ENCODE measurements at places on chromosomes 5 and 9.

DNA sequence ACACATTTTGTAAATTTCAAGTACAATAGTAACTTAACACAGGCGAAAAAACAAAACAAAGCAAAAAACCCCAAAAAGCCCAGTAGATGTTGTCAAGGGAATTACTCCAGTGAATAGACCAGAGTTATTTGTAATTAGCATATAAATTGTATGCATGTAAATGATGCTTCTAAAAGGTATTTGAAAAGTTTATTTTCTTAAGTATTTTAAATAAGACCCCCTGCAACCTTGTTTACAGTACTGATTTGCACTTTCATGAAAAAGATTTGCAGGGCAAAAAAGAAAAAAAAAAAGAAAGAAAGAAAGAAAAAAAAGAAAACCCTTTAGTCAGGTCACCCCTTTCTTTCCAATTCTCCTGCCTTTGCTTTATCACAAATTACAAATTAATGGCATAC, 372.3 kb upstream of the IRX2 start:
- DNase-seq = peak; percentile 64

DNA sequence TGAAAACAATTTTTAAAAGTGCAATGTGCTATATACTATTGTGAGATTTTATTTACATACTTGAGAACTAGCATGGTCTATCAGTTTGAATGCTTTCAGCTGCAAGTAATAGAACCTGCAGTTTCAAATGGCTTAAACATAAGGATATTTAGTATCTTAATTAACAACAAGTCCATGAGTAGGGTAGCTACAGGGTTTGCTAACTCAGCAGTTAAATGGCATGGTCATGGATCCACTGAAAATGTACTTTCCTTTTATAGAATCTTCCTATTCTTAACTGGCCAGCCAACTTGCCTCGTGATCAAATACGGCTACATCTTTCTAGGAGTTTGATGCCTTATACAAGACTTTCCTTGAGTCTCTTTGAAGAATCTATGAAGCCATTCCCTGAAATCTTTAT, 452.8 kb upstream of the SEMA6A start:
- DNase-seq = no peak

DNA sequence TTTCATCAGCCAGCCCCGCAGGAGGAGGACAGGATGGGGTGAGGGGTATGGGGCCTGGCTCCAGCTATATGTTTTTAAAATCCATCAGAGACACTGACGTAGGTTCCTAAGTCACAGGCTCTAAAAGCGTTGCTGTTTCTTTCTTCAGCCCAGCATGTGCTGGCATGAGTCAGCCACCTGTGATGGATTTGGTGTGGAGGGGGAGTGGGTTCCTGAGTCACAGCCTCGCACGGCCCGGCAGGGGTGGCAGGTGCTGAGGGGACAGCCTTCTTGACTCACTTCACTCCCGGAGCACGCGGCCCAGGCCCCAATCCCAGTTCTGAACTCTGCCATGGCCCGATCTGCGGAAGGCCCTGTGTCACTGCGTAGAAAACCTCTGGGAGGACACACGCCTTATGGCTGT, 38.8 kb upstream of the RPL26L1 start:
- DNase-seq = no peak

DNA sequence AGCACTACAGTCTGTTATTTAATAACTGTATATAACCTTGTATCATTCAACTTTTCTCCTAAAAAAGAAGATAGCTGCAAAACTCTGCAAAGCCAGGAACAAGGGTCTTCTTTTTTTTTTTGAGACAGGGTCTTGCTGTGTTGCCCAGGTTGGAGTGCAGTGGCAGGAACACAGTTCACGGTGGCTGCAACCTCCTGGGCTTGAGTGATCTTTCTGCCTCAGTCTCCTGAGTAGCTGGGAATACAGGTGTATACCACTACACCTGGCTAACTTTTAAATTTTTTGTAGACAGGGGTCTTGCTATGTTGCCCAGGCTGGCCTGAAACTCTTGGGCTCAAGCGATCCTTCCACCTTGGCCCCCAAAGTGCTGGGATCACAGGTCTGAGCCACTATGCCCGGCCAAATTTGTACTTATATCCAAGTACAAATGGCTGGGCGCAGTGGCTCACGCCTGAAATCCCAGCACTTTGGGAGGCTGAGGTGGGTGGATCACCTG, 19.2 kb downstream of the RIOK2 start:
- no peak for DNase-seq

GRCh38 chr5:154491941-154492340, 13.9 kb upstream of the HAND1 start:
- DNase-seq = peak; percentile 3

DNA sequence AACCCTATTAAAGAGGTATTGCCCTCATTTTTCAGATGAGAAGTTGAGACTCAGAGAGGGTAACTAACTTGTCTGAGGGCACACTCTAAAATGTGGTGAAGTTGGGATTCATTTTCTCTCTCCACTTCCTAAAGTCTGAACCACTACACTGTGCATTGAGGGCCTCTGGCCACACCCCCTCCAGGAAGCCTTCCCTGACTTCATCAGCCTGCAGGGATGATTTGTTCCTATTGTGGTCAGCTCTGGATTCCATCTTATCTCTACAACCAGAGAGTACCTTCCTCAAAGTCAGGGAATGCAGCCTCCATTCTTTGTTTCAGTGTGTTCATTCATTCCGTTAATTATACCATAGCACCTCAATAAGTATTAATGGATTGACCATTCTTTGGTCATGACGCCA, 356.0 kb upstream of the PANK3 start:
- DNase-seq = no peak

DNA sequence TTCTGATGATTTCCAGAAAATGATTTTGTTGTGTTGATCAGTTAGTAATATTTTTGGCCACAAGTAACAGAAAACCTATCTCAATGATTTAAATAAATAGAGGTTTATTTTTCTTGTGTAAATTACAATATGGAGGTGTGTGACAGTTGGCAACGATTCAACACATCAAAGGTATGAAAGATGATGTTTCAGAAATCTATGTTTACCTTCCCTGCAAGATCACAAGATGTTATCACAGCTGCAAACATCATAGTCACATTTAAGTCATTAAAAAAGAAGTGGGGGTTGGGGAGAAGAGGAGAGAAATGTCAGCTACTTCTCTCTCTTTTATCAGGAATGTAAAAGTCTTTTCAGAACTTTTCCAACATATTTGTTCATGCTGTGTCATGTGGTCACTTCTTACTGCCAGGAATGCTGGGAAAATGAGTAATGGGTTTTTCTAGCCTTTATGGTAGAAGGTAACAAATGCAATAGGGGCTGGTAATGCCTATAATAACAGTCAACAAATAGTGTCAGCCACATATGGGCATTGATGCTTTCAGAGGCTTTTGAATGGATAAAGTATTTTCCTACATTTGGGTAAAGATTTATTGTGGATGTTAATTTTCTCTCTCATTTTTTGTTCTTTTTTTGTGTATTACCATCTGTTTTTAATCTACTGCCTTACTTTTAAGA, 742.7 kb downstream of the TLE1 start:
- no peak for DNase-seq

- no peak for DNase-seq
Observed at GRCh38 chr9:83034587-83034986, 28.4 kb downstream of the RASEF start.

GRCh38 chr5:55154873-55155272, 5.1 kb upstream of the GPX8 start:
- DNase-seq = no peak

DNA sequence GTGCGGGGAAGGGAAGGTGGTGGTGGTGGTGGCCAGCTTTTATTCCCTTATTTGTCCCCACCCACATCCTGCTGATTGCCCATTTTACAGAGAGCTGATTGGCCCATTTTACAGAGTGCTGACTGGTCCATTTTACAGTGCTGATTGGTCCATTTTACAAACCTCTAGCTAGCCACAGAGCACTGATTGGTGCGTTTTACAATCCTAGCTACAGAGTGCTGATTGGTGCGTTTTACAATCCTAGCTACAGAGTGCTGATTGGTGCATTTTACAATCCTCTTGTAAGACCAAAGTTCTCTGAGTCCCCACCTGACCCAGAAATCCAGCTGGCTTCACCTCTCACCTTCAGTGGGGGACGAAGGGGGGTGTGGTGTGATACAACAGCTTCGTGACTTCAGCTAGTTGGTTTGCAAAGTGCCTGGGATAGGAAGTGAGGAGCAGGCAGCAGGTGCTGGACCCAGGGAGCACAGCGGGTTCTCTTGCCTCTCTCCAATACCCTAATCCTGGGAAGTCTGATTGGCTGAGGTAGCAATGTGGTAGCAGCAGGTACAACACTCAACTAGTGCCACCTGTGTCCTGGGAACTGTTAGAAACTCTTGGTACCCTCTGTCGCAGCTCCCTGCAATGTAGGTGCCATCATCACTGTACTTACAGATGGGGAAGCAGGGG, 92.1 kb downstream of the BARX1 start:
- DNase-seq = no peak

DNA sequence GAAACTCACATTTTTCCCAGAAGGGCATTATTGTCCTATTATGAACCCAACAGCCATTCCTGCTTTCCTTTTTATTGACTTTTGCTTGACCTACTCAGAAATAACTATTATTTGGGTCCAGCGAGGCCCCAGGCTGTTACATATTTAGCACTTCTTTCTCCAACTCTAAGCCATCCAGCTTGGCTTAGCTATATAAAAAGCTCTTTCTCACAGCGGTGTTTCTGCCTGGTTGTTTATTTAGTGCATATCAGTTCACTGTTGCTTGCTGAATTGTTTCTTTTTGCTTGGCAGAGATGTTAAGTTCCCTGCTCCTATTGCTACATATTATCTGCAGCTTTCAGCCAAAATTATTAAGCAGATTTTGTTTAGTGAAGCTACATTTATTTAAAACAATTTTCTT, 1156.8 kb upstream of the SEMA6A start:
- no peak for DNase-seq

DNA sequence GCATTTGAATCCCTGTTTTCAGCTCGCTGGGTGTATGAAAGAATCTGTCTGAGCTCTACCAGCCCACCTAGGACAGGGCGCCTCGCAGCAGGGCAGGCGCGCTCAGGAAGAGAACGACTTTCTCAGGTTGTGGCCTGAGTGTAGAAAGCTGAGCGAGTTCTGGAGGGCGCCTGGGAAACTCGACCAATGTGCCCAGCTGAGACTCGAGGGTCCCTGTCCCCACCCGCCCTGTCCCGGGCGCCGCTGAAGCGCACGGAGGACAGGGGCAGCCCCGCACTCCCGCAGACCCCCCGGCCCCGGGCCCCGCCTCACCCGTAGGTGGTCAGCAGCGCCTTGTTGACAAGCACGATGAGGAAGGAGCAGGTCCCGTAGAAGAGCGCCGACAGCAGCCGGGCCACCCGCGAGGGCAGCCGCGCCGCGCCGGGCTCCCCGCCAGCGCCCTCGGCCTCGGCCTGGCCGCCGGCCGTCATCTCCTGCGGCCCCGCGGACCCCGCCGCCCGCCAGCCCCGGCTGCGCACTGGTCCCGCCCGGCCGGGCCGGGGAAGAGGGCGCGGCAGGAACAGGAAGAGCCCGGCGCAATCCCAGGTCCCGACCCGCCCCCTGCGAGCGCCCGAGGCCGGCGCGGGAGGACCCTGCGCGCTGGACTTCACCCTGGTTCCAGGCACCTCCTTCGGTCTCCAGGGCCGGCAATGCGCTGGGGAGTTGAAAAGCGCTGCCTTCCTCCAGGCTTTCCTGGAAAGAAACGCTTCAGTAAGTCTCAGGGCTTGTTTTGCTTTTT, at the start of gene SLC35D2:
Gene SLC35D2, minus strand, starts transcription at position 547 of the 778 bp plus-strand sequence. Its CDS starts 77 bp downstream, at position 470.
- DNase-seq = peak; percentile 93

DNA sequence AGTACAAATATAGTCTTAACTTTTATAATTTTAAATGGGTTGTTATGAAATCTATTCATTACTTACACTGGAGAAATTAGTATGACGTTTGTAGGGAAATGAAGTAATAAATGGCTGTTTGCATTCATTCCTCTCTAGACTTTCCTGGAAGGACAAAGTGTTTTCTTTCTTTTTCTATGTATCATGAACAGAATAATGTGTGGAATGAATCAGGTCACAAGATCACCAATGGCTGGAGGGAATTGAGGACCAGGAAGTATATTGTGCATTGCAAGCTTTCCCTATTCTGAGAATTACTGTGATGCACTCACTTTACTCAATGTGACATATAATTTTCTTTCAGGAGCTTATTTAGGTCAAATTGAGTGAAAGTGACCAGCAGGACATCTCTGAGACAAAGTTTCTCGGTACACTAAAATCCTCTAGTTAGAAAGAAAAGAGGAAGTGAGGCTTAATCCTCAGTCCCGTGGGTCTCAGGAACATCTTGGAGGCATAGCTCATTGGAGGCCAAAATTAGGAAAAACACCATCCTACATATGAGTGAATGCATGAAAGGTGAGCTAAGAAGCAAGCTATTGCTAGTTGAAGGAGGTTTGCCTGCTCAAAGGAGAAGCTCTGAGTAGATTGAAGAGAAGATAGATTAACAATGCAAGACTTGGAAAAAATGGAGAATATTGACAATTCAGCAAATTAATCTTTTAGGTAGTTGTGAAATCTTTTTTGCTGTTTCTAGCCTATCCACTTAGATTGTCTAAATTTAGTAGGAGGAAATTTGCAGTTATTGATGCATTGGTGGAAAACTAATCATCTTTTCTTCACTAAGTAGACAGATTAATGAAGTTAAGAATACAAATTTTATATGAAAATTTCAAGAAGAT, 28.0 kb downstream of the ERAP2 start:
- no peak for DNase-seq

DNA sequence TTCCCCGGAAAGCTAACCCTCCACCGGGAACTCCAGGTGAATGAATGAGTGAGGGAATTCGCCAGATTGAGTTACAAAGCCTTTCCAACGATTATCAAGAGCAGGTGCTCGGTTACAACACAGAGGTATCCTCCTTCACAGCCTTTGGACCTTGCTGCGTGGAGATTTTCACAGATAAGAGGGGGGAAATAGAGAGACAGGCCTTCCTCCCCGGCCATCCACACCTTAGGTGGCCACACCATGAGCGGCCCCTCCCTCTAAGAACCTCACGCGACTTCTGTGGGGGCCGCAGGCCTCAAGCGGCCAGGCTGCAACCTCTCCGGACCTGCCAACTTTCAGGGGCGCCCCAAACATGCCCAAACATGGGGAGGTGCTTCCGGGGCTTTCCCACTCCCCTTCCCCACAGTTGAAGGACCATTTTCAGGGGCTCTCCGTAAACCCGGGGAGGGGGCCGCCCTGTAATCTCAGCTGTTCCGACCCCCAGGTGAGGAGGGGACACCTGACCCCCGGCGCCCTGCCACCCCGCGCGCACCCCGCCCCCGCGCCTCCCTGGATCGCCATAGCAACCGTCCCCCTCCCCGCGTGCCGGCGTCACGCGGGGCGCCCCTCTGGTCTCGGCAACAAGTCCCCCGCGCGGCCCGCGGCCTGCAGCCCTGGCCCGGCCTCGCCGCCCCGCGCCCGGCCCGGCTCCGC, 603 bp downstream of the DENND1A start:
- DNase-seq = peak; percentile 73

GRCh38 chr5:59007460-59008063, 424.7 kb downstream of the RAB3C start:
- peak; percentile 4 for DNase-seq

DNA sequence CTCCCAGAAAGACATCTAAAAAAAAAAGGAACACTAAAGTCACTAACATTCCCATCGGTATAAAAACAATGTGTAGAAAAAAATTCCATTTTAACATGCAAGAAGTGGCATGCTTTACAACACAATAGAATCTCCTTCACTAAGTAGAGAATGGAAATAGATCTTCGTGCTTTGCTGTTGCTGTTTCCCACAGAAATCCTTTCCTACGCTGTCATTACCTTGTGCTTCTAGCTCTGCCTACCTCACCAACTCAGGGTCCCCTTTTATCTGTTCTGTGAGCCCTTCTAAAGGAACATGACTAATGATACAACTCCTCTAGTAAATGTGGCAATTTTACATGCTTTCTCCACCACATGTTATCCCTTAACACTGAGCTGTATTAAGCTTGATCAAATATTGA, 202.9 kb downstream of the MCTP1 start:
- DNase-seq = no peak

Data from H7 (cell line).